ENCODE measurements at places on chromosomes 3 and 15.

- DNase-seq = no peak
Observed at GRCh38 chr15:45714590-45715488, 80.0 kb downstream of the SQOR start.

- no peak for DNase-seq
Observed at GRCh38 chr3:195226900-195227447, 44.0 kb downstream of the XXYLT1 start.

DNA sequence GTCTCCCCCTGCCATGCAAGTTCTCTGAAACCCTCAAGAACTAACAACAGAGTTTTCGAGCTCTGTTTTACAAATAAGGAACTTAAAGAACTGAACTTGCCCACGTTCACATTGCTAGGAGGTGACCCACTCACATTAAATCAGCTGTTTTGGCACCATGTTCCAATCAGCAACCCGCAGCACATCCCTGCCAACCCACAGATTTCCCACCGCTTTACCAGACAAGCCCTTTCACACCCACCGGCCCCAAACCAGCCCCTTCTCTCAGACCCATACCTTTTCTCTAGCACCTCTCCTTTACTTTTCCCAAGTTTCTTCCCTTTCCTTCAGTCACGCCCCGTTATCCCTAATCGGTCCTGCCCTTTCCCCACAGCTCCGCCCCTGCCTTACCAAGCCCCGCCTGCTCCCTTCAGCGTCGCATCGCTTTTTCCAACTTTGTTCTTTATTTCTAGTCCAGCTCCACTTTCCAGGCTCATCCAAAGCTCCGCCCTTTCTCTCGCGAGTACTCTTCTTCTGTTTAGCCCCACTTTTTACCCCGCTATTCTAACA, 804 bp upstream of the BRPF1 start:
- DNase-seq = no peak

DNA sequence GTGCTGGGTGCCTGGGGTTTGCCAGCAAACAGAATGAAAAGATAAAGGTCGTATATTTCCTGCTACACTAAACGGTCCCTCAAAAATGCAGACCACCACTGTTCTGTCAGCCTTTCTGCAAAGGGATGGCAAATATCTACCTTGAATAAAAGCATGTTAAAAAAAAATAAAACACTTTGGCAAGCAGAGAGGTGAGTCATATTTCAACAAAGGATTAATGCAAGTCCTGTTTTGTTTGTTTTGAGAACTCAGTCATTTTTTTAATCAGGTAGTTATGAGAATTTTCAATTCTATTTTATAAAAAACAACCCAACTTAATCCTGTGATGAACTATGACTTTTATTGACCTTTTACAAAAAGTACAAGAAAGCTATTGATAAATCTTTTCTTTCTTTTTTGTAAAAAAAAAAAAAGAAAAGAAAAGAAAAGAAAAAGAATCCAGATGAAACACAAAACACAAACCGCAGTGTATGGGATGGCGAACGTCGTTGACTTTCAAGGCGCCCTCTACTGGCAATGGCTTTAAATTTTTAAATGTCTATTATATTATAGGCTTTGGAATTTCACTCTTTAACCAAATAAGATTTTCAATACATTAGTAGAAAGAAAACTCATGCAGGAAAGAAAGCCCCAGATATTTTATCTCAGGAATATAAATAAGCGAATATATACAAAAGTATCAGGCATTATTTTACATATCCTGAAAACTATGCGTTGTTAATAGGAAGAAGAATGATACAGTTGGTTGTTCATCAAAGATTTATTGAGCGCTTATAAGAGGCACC, 87.8 kb downstream of the NCEH1 start:
- DNase-seq = peak; percentile 20

GRCh38 chr15:41259546-41260189, 28.6 kb downstream of the CHP1 start:
- DNase-seq = no peak

DNA sequence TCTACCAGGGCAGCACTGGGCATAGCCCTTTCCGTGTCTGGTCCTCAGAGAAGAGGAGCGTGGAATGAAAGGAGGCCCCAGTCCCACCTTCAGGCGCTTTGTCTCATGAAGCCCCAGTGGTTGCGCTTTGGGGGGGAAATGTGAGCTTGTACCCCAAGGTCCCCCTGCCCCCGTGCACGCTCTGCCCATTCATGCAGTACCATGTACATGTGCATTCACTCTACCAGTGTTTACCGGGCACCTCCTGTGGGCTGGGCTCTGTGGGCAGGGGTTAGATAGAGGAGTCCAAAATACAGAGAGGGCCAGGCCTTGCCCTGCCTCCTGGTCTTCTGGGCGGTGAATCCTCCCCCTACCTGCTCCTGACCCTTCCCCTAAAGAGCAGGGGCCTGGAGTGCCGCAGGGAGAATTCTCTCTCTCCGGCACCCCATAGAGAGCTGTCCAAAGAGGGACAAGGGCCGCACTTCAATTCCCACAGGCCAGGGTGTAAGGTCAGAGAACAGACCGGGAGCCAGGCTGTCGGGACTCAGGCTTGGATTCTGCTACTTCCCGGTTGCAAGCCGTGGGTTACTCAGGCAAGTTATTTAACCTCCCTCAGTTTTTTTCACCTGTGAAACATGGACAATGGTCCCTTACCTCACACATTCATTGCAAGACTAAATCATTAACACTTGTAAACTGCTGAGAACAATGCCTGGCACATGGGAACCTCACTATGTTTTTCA, 153.4 kb downstream of the MEGF11 start:
- DNase-seq = no peak

- DNase-seq = no peak
Observed at GRCh38 chr15:92429378-92430068, 35.8 kb downstream of the ST8SIA2 start.
